ENCODE measurements at places on chromosomes 5 and 9.

- DNase-seq = no peak
Observed at GRCh38 chr9:86868616-86869015, 78.7 kb downstream of the GAS1 start.

DNA sequence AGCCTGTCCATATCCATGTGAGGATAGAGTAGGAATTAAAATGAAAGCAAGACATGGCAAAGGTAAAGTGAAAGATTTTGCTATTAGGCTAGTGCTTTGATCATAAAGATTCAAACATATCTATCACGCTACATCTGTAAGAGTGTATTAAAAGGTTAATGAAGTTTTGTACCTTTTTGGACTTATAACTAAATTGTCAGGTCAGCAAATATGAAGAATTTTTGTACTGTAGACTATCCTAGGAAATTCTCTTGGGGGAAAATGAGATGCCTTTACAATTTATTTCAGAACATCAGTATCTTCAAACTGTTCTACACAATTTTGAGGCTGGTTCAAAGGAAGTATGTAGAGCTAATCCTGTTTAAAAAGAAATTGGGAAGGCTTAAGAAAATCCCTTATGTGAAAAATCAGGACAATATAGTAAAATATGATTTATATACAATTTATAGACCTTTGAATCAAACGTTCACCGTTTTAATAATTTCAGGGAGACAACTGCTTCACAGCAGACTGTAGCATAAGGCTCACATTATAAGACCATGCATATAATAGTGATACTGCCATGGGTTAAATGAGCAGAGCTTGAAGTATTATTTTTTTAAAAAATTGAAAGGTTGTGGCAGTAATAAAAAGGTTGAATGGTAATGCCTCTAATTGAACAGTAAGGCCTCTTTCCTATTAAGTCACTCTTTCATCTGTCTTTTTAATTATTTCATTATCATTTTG lies 639.5 kb upstream of the ARRDC3 start:
- DNase-seq = no peak

DNA sequence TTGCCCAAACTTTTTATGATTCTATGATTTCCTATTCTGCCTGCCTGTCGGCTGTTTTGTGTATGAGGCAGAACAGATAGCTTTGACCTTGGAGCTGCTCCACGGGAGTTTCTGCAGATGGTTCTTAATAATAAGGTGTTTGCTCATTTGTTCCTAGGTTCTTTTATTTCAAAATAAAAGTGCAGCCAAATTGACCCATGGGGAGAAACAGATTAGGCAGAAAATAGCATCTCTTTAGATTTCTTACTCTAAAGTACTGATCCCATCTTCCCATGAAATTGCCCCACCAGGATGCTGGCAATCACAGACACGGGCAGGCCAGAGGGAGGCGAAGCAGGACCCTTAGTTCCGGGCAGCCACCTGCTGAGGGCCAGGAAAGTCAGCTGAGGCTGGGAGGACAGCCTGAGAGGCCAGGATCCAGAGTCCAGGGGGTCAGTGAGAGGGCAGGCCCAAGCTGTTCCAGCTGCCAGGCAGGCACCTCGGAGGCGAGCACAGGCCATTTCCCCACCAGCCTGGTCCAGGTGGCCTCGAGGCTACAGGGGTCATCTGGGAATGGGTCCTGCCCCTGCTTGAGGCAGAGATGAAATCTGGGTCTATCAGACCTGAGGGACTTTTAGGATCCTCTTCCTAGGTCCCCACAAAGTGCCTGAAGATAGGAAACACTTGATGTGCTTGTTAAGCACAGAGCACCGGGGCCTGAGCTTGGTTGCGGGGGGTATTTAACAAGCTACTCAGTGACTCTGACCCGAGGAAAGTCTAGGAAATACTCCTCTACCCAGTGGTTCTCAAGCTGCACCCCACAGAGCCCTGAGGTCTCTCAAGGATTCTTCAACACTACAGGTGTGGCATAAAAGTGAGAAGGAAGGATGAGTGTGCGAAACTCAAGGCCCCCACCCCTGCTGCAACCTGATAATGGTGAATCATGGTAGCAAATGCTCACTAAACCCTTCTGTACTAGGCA lies 145.4 kb downstream of the CMYA5 start:
- DNase-seq = no peak

GRCh38 chr9:137970098-137970497 lies 92.5 kb downstream of the CACNA1B start:
- DNase-seq = no peak

DNA sequence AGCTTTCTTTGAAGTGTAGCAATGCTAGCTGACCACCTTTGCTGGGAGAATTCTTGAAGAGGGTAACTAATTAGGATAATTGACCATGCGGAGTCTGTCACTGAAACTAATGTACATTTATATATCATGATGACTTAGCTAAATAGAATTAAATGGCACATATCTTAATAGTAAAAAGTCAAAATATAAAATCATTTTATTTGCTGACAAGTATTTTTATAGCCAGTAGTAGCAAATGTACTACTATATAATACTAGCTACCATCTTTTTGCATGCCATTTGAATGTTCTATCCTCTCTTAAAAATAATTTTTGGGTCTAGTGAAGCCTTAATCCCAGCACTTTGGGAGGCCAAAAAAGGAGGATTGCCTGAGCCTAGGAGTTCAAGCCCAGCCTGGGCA lies 605.8 kb upstream of the COX7C start:
- no peak for DNase-seq

GRCh38 chr5:10538103-10538788 lies 25.6 kb upstream of the ANKRD33B start:
- no peak for DNase-seq

DNA sequence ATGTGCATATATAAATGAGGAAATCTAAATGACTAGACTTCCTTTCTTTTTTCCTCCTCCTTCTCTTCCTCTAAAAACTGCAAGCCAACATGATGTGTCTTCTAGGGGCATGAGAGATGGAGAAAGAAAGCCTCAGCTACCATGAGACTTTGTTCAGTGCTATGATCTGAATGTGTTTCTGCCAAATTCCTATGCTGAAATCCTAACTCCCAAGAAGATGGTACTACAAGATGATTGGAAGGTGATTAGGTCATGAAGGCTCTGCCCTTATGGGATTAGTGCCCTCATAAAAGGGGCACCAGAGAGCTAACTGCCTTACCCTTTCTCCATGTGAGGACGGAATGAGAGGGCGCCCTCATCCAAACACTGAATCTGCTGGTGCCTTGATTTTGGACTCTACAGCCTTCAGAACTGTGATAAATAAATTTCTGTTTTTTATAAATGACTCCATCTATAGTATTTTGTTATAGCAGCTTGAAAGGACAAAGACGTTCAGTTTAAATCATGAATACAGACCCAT lies 72.2 kb upstream of the IL6ST start:
- no peak for DNase-seq

DNA sequence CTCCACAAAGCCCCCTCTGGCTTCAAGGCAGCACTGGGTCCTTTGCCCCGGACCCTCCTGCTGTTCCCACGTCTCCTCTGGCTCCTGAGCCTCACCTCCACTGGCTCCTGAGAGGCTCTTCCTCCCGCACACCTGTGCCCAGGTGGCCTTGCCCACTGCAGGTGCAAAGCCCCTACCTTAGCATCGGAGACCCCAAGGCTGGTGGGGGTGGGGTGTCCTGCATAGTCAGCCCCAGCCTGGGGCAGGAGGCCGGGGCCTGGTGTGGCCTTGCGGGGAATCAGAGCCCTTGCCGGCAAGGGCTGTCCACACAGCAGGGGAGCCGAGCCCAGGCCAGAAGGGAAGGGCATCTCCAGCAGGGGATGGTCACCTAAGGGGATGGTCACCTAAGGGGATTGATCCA lies 41.3 kb upstream of the CEP72 start:
- DNase-seq = no peak

DNA sequence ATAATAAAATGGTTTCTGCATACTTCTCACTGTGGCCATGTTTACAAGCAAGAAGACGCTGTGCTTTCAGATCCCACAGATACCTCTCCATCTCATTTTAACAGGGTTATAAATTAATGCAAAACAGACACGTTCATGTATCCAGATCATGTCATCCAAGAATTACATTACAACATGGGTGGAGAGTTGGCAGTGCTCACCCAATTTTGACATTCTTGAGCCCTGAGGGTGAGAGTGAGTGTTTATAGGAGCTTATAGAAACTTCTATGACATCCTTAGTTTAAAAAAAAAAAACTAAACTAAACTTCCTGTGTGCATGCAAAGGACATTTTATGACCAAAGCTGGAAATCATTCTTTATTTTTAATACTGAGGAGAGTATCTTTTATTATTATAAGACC lies 9.1 kb downstream of the PRKACG start:
- no peak for DNase-seq

GRCh38 chr5:87836696-87837095 lies 424.0 kb upstream of the CCNH start:
- no peak for DNase-seq

- DNase-seq = no peak
Observed at GRCh38 chr5:4099386-4099785, 503.8 kb downstream of the IRX1 start.

DNA sequence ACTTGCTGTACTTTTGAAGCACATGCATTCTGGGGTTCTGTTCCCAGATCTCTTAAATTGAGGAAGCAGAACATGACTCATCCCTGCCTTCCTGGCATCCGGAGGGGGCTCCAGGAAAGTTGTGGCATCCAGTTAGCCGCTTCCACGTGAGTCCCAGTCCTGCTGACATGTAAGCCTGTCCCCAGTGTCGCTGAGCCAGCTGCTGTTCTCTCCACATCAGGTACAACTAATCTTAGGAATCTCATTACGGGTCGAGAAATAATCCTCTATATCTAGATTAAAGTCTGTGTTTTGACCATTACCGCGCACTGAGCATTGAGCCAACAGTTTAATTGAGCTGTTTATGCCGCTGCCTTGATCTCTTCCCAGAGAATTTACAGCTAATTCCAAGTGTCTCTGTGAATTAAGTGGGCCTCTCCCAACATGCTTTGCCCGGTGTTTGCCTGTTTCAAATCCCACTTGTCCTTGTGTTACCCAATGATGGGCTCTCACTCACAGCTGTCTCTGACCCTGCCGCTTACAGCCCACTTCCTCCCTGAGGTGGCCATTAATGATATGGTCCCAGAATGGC lies 10.5 kb upstream of the SHB start:
- DNase-seq = no peak

- DNase-seq = no peak
Observed at GRCh38 chr9:100999906-101000544, 28.5 kb upstream of the PLPPR1 start.

DNA sequence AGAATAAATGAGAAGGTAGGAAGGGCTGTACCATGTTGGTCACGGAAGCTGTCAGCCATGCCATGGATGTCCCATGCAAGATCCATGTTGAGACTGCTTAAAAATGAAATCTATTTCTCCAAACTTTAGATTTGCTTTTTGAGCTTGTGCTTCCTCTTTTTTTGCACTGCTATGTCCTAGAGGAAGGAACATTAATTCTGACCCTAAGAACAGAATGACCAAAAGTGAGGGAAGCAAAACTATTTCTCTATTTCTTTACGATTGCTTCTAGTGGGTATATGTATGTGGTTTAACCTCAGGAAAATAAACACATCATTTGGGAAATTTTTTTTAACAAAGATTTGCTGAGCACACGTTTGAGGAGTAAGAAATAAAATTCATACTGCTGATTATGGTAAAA lies 84.6 kb downstream of the USP20 start:
- DNase-seq = no peak

- no peak for DNase-seq
Observed at GRCh38 chr9:107931071-107931715, 441.6 kb upstream of the KLF4 start.

DNA sequence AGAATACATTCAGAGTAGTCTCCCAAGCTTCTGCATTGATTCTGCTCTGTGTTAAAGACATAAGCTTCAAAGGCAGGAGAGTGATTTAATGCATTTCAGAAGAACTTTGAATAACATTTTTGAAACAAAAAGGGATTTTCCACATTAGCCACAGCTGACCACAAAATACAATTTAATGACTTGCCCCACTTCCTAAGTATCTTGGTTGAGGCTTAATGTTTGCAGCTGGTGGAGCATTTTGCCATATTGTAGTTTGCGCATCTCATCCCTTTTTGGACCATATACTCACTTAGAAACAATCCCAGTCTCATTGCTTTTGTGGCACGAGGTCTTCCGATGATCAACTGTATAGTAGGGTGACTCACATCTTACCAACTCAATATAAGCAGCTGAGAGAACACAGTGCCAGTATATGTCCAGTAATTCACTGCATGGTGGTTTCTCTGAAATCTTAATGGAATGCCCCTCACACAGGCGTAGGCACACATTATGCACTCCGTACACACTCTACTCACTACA lies 455.8 kb upstream of the PTGER4 start:
- DNase-seq = no peak

DNA sequence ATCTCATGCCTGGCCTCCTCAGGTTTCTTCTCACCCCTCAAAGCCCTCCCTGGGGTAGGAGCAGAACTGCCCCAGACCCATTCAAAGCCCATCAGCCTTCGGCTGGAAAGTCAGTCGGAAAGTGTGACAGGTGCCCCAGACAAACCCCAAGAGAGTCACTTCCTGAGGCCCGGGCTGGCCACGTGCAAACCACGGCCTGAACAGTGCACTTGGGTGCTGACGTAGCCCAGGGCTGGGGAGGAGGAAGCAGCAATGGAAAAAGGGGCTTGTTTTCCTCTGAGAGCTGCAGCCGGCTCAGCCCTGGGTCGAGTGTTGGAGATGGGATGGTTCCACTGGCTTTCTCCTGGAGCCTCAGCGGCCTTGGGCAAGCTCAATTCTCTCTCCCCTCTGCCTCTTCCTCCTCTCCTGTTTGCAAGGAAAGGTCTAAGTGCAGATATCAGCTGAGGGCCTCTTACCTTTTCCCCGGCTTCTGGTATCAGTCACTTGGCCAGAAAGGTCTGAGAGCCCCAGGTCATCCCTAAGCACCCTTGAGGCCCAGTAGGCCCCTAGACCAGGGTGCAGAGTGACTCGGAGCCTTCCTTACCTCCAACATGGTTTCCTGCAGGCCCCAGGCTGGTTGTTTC lies 5.9 kb upstream of the EGR1 start:
- no peak for DNase-seq

- no peak for DNase-seq
Observed at GRCh38 chr5:159392871-159393270, 62.6 kb upstream of the IL12B start.

- DNase-seq = no peak
Observed at GRCh38 chr5:142977363-142978051, 207.3 kb downstream of the ARHGAP26 start.

DNA sequence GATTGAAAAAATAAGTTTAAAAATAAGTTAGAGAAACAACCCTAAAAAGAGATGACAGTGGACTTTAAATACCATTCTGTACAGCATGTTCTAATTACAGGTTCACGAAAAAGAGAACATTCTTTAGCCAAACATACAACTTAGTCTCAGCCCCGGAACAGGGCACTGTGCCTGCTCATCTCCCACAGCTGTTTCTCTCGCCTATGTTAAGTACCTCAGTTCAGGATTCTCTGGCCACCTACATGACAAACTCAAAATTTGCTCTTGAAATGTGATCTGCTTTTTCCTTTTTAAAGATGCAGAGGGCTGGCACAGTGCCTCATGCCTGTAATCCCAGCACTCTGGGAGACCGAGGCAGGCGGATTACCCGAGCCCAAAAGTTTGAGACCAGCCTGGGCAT lies 52.3 kb downstream of the MYO10 start:
- no peak for DNase-seq
